ENCODE measurements at places on chromosomes 13 and 19. TPM values are rescaled to one million over a fixed set of nuclear protein-coding genes. Genes with fewer than 3 reads are reported as not detected.
A peak's percentile ranks its signal among the peaks of the same experiment; 100 is the strongest.

SLAIN1 gene
- total RNA-seq, result 7.0 TPM

SHANK1 gene
- total RNA-seq, result 0.48 TPM

GRCh38 chr19:33950091-33950750 is 153.6 kb downstream of the KCTD15 start:
- DNase-seq, result no peak

DNA sequence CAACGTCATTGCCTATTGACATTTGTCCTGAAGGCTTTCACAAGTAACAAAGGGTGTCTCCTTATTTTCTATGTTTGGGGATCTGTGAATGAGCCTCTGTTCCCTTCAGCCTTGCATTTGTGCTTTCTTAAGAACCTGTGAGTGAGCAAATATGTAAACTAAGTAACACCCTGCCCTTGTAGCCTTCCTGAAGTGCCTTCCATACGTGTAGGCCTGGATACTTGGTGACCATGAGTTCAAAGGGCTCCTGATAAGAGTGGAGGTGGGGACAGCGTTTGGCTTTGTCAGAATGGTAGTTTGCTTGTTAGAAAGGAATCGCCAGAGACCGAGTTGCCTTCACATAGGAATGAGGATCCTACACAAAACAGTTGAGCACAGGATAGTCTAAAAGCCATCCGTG is 14.5 kb upstream of the CCDC97 start:
- DNase-seq, result no peak

DNA sequence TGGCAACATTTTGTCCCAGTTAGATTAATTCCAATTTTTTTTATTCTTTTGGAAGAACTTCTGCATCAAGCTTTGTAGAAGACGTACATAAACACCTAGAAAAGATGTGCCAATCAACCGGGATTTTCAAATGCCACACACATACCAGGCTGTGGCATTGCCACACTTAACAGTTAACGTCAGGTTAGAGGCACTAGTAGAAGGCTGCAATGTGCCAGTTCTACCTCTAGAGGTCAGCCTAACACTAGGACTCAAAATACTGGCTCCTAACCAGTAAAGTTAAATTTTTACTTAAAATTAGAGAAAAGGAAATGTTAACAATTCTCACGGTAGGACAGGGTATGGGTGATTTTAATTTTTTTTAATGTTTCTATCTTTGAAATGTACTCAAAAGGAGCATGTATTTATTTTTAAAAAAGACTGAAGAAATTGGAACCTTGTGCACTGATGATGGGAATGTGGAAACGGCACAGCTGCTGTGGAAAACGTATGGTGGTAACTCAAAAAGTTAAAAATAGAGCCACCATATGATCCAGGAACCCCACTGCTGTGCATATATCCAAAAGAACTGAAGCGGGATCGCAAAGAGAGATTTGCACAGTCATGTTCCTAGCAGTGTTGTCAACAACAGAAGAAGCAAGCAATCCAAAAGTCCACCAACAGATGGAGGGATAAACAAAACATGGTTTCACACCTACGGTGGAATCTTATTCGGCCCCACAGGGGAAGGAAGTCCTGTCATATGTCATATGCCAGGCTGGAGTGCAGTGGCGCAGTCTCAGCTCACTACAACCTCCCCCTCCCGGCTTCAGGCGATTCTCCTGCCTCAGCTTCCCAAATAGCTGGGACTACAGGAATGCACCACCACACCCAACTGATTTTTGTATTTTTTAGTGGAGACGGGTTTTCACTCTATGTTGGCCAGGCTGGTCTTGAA is 30.3 kb downstream of the CRYL1 start:
- peak; percentile 41 for DNase-seq

DNA sequence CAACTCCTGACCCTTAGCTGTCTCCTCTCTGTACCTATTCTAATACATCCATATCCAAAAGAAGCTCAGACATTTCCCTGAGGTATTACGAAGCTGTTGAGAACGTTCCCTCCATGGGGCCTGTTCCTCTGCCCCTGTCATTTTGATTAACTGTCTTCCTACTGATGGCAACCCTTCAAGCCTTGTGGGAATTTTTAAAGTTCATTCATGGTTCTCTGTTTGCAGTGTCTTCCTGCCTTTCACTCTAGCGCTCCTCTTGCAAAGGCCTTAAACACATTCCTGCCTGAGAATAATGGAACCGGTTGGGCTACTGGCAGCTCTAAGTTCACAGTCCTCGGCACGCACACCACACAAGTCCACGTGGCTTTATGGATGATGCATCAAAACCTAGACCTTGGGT is 66.1 kb downstream of the LHFPL6 start:
- no peak for DNase-seq

GRCh38 chr13:40329781-40330485 is 336.5 kb downstream of the FOXO1 start:
- DNase-seq, result no peak

DNA sequence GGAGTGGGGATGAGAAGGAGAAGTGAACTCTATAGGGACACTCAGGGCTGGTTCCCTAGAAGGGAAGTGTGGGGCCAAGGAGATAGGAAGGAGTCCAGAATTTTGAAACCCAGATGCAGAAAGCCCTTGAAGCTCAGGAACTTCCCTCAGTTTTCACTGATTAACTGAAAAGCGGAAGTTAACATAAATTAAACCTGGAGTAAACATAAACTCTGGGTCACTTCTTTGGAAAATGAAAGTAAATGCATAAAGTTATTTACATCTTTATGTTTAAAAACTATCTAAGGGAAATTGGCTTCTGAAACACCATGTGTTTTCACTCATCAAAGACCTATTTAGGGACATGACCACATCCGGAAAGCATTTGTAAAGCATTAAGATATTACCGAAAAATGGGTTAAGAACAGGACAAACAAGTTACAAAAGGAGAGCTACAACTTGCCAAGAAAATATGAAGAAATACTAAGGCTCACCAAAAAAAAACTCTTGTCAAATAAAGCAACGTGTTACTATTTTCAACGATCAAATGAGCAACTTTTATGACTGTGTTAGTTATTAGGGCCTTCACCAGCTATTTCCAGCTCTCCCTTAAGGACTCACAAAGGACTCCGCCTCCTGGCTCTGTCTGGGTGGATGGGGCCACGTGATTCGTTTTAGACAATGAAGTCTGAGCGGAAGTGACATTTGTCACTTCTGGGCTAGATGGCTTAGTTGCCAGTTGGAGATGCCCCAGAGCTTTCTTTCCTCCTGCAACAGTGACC is 439.1 kb upstream of the ZNF507 start:
- no peak for DNase-seq

DNA sequence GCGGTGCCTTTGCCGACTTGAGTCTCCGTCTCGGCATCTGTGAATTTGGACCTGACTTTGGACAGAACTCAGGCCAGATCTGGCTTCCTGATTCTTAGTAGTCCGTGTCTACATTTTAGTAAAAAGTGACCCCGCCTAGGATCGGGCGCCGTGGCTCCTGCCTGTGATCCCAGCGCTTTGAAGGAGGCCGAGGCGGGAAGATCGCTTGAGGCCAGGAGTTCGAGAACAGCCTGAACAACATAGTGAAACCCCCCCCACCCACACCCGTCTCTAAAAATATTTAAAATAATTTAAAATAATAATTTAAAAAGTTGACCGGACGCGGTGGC is 849 bp upstream of the TCF3 start:
- DNase-seq, result no peak

GRCh38 chr13:110254151-110254679 is 52.7 kb downstream of the COL4A1 start:
- DNase-seq, result no peak

- DNase-seq, result no peak
Observed at GRCh38 chr19:34306213-34306661, 51.9 kb downstream of the GARRE1 start.

- DNase-seq, result no peak
Observed at GRCh38 chr13:109163037-109163379, 533.6 kb downstream of the MYO16 start.

Data from heart left ventricle (tissue), 16 donors.